ENCODE measurements at places on chromosomes 11 and 22.

DNA sequence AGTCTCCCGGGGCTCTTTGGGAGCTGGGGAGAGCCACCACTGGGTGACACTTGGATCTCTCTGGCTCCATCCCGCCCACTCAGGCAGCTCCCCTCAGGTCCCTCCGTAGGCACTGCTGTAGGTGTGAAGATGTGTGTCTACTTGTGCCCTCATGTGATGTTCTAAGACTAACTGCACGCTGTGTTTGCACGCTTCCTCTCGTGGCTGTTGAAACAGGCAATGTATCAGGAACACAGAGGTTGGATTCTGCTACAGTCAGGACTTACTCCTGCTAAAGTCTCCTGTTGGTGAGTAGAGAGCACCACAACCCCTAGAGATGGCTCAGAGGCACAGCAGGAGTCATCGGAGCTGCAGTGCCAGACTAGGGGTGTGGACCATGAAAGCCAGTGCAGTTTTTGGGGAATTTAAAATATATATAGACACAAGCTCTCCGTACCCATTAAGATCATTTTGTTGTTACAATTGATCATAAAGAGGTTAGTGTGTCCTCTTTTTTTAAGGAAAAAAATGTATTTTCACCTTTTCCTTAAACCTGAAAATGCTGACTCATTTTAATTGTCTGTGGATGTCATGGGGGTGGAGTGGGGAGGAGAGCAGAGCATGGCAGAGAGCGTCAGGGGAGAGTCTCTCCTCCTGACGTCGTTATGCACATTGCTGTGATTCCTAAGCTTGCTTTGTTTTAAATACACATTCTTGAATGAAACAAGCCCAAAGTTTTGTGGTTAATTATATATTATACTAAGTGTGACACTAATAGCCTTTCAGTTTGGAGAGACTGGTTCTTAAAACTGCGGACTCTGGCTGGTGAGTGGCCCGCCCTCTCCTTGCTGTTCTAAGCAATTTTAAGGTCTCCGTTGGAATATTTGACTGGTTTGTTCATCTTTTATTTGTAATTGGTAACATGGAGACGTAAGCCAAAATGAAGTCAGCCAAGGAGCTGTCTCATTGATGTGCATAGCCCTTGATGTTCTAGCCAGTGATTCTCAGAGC is 16.2 kb upstream of the CTTN start:
- no peak for DNase-seq

DNA sequence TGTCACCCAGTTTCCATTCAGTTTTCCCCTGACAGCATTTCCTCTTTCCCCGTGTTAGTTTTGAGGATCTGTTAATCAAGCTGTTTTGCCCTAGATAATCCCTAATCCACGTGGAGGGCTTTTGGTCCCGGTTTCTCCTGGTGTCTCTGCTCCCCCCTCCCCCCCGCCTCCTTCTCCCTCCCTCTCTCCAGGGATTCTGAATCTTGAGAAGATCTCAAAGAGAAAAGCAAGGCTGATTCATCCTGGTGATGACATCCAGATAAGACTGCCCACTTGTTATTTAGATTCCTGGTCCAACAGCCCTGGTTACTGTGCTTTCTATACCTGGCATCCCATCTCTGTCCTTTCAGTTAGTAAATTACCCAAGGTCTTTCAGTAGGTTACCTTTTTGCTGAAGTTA is 59.4 kb downstream of the KCNA4 start:
- DNase-seq, result no peak

DNA sequence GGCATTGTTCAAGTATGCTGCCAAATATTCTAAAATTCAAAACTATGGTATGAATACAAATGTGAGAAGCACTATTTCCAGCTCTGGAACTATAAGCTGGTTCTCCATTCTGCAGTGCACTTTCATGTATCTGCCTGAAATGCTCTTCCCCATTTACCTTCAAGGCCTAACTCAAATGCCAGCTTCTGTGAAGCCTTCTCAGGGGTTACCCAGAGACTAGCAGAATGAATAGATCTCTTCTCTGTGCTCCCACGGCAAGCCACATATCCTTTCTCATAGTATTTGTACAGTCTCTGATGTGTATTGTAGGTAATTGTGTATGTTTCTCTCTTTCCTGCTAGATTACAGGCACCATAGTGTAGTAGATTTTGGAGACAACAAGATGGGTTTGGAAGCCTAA is 4.1 kb downstream of the HOATZ start:
- no peak for DNase-seq

DNA sequence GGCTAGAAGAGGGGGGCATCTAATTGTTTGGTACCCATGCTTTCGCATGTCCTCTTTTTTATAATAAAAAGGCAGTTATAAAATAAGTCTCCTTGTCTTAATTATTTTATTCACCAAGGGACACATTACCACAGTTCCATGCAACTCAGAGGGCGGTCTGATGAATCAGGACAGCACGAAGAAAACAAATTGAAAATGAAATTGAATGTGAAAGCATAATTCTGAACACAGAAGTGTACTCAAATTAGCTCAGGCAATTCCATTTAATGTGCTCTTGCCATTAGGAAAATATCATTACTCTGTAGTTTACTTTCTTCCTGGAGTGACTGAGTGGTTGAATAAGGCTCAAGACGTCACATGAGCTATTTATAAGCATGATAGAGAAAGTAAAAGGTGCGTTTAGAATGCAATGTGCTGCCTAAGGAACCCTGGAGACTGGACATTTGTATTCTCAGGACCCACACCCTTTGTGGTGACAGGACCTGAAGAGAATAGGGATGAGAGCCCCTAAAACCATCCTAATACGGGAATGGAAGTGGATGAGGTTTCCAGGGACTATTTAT is 59.6 kb downstream of the MTNR1B start:
- DNase-seq, result no peak

DNA sequence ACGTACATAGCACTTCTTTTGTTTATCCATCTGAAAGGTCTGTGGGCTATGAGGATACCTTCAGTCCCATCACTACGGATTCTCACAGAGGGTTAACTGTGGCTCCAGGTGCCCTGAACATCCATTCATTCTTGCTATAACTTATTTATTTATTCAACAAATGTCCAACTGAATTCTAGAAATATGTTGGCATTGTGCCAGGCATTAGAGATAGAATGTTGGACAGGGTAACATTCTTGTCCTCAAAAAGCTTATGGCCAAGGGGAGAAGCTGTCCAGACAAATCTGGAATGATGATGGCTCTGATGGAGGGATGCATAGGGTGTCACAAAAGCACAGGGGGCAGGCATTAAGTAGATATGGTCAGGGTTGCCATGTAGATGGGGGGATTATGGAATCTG is 8.4 kb downstream of the OLFML1 start:
- no peak for DNase-seq
